ENCODE measurements at places on chromosomes 11 and 22.

GRCh38 chr11:2462986-2463765, 18.4 kb downstream of the KCNQ1 start:
- no peak for DNase-seq

GRCh38 chr11:46455834-46456233, 64.3 kb upstream of the CHRM4 start:
- no peak for DNase-seq

DNA sequence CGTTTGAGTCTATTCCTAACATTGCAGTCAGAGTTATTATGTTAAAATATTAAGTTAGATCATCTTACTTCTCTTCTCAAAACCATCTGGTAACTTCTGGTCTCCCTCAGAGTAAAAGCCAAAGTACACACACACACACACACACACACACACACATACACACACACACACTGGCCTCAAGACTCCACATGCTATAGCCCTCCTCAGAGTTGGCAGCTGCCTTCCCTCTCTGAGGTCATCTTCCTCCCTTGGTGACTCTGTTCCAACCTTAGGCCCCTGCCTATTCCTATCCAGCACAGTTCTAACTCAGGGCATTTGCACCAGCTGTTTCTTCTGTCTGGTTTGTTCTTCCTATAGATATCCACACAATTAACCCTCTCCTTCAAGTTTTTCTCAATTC, 272.0 kb upstream of the SESN3 start:
- no peak for DNase-seq

DNA sequence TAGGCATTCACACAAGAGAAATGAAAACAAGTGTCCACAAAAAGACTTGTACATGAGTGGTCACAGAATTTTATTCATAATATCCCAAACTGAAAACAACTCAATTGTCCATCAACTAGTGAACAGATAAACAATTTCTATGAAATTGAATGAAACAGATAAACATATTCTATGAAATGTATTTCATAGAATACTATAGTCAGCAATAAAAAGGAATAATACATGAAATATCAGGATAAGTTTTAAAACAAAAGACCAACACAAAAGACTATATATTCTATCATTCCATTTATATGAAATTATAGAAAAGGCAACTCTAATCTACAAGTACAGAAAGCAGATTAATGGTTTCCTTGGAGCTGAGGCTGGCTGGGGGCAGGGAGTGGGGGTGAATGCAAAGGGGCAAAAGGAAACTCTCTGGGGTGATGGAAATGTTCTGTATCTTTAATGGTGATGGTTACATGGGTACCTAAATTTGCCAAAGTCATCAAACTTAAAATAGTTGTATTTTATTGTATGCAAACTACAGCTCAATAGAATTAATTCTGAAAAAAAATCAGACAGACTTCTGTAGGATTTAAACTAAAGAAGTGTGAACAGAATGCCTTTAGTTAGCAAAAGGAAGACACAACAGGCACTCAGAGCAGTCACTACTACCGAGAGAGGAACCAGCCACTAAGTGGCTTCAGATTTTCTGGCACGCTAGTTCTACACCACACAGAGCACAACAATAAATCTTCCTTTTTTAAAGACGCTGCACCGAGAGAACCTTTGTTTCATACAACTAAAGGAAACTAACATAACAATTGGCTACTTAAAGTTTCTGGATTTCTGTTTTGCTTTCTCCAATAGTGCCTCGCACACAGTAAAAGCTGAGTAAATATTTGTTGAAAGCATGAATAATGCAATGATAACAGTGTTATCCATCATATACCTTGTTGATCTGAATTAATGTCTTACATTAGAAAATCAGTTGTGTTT, 15.4 kb downstream of the CCDC34 start:
- no peak for DNase-seq

- DNase-seq, result no peak
Measured at GRCh38 chr11:33063326-33063881, 24.0 kb downstream of the TCP11L1 start.

DNA sequence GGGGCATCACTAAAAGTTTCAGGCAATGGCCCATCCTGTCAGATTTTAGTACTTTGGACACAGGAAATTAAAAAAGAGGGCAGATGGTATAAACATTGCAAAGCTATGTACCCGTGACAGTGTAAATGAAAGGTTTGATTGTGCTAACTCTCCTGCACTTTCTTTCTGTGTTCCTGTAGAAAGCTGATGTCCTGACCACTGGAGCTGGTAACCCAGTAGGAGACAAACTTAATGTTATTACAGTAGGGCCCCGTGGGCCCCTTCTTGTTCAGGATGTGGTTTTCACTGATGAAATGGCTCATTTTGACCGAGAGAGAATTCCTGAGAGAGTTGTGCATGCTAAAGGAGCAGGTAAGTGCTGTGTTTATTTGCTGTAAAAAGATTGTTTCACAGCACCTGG, 10.3 kb downstream of the CAT start:
- DNase-seq, result no peak

DNA sequence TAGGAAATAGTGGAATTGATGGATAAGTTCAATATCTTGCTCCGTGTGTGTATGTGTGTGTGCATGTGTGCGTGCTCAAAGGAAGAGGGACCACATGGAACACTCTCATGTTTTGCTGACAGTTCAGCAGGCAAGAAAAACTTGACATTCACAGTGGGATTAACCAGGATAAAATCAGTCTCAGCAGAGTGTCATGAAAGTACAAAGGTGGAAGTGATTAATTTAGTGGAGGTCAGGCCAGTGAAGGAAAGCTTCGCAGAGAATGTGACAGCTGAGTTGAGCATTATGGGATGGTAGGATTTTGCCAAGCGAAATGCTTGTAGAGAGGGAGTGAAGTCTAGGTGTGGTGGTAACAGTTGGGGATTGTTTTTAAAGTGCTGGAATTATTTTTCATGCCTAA, 15.7 kb upstream of the FBXO3 start:
- no peak for DNase-seq

DNA sequence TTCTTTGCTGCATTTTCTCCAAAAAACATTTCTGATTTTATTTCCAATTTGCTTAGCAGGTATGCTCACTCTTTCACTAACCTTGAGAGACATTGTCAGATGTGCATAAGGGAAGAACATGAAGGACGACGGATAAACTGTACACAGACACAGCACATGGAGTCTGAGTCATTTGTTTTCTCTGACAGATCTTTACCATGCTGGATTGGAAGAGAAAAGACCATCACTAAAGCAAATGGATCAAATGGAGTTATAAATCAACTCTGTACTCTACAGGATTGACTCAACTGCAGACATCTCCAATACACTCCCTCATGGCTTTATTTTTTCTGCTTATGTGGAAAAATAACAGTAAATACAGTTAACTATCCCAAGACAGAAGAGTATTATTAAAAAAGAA, 90.2 kb upstream of the CTSC start:
- no peak for DNase-seq

- DNase-seq, result peak; percentile 67
Measured at GRCh38 chr11:47715082-47715669, at the start of gene AGBL2. TSS of gene AGBL2 (minus strand) at chr11:47715369. CDS start at chr11:47714650, 719 bp downstream.

- no peak for DNase-seq
Measured at GRCh38 chr11:129267716-129268115, 75.6 kb upstream of the ARHGAP32 start.

GRCh38 chr11:62712861-62713260, 5.4 kb downstream of the GNG3 start:
- no peak for DNase-seq

DNA sequence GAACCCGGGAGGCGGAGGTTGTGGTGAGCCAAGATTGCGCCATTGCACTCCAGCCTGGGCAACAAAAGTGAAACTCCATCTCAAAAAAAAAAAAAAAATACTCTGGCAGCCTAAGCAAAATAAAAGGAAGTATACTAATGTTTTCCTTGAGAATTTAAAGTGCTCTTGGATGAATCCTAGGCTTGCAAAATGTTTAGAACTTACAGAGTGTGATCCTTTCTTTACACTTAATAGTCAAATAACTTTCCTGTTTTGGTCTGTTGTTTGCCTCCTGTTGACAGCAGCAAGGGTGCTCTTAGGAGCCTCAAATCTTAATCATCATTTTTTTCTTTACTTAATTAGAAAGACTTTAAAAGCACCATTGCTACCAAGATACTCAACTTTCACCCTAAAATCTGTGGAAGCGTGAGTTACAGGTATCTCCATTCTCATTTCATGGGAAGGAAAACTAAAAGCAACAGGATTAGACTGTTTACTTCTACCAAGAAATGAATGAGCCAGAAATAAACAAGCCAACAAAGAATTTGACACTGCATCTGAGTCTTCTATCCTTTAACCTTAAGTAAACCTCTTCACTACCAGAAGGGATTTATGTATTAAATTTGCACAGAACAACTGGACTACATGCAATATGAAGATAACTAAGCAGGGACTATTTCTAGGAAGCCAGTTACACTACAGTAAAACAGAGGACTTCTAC, 38.7 kb upstream of the CRTAM start:
- no peak for DNase-seq

DNA sequence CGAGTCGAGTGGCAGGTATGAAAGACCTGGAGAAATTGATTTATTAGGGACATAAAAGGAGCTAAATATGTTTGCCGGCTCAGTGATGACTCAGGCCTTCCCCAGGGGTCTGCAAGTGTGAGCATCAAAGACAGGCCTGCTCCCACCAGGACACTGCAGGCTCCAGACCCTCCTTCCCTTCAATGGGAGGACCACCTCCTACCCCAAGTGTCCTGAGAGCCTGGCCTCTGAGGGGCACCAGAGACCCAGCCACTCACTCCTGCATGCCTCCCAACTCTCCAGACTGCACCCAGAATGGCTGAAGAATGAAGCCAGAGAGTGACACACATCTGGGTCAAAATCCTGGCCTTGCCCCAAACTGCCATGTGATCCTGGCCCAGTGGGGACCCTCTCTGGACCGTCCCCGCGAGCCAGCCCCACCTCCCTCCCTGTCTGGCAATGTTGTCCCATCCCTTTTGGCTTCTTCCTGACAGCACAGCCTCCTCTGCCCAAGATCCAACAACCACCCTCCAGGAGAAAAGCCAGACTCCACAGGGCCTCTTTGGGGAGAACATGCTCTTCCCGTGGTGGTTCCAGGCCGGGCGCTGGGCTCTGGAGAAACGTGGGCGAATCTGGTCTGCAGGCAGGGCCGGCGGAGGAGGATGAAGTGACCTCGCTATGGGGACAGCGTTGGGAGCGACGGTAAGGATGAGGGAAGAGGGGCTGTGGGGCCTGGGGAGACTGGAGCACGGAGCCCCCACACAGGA, 36.2 kb downstream of the CYTH4 start:
- DNase-seq, result no peak

- DNase-seq, result no peak
Measured at GRCh38 chr22:35540595-35541253, at the start of gene RASD2. TSS of gene RASD2 (plus strand) at chr22:35540831. CDS start at chr22:35546810, 5,979 bp downstream.

DNA sequence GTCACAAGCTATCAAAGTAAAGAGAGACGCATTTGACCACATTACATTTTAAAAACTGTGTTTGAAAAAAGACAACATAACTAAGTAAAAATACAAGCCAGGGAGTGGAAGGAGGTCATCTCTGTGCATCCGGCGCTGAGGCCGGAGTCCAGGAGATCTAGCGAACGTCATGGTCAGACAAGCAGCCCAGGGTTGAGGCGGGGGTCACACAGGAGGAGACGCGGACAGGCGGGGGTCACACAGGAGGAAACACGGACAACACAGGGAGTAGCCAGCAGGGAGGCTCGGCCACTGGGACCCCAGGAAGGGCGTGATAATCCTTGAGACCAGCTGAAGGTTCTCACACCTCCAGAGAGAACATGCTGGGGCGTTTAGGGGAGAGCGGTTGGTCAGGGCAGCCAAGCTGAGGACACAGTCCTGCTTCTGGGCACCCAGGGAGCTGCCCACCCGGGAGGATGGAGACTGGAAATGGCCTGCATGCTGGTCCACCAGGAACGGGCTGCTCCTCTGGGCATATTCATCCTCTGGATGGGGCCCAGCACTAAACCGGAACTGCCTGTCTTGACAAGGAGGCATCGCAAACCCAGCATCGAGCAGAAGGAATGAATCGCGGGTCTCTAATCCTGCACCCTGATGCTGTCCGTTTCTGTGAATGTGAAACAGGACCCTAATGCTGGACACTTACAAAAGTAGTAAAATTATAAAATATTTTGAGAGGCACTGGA, 40.9 kb upstream of the MUC5AC start:
- no peak for DNase-seq

GRCh38 chr11:61264795-61265194, 23.8 kb downstream of the PGA5 start:
- no peak for DNase-seq

DNA sequence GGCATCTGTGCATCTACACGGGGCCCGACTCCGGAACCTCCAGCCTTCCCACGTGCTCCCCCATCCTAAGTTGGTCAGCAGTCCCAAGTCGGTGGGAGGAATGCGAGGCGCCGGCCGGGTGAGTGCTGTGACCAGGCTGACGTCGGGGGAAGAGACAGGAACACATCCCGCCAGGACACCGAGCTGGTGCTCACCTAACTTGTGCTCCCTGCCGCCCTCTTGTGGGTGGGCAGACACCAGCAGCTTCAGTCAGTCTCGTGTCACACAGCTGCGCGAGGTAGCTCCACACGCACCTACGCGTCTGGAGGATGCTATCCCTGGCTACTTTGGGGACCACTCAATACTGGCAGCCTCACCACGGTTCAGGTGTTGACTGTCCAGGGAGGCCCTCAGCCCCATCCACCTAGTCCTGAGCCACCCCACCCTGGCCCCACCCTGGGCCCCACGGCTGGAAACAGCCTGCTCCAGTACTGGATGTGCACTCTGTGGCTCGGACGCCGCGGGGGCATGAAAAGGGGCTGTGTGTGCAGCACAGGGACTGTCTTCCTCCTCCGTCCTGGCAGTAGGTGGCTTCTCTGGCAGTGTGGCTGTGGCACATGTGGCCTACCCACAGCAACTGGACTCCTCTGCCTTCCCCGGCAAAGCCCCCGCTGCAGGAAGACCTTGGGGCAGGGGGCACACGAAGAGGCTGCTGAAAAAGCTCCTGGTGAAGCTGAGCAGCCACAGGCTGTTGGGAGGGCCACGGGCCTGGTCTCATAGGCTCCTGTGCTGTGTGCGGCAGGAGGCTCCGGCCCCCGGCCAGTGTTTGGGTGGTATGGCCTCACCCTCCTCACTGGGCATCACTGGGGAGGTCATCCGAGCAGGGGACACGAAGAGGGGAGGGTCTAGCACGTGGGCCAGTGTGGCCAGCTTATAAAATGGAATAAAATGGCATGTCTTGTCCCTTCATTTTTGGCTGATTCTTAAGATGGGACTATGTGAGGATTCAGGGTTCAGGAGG, 11.2 kb upstream of the BID start:
- DNase-seq, result peak; percentile 47

DNA sequence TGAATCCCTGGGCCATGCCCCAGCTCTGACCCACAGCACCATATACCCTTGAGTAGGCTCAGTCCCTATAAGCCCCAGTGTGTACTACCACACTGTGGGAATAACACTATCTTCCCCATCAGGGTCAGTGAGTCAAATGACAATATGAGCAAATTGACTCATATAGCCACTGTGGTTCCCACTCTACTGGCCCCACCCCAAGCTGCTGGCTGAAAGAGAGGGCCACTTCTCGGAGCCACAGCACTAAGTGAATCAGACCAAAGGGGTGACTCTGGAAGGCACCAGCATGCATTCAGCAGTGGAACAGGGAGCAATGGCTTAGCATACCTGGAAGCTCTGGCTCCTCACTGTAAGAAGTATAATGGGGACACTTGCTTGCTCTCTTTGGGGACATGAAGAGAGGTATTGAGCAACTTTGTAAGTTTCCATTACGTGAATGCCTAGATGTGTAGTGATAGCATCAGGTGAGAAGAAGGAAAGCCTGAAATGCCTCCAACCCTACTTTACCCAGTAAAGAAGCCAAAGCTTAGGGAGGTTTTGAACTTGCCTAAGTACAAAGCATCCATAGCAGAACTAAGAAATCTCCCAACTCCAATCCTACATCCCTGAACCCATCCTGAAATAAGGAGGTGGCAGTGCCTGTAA, 13.5 kb downstream of the CD59 start:
- DNase-seq, result no peak

GRCh38 chr11:125460275-125460674, 35.8 kb downstream of the FEZ1 start:
- no peak for DNase-seq

All from stimulated activated CD8-positive, alpha-beta memory T cell treated with anti-CD3 and anti-CD28 coated beads, Interleukin-12 subunit alpha, Interleukin-12 subunit beta, amount 100 ng/mL, for 1 hour (primary cell).